ENCODE measurements at places on chromosomes 13 and 19. TPM values are rescaled to one million over a fixed set of nuclear protein-coding genes. Genes with fewer than 3 reads are reported as not detected.

- no peak for DNase-seq
These were observed 12.7 kb downstream of the SGTA start for GRCh38 chr19:2770055-2771013.

DNA sequence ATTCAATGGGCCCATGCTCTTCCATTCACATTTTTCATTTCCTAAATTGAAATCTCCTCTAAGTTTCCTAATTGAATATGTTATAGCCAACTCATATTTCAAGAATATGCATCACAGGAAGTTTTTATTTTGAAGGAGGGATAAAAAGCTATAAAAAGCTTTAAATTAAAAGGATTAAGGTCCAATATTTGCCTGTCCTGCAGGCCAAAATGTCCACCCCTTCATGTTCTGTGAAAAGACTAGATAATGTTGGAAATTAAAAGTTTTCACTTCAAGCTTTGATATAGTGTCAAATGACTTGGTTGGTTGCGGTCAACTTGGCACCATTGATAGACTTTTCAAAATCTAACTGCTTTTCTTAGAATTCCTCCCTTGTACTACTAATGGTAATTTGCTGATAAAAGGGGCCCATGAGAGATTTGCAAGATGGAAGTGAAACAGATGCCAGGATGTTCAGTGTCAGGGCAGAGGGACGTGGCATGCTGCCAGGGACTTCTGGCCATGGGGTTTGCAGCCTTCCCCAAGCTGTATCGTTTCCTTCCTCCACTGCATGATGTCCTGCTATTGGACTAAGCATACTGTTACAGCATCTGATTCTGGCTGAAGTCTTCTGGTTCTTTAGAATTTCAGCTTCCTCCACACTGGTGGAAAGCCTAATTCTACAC lies 547.3 kb upstream of the MIR17HG start:
- no peak for DNase-seq

- DNase-seq = no peak
These were observed 734 bp downstream of the TYROBP start for GRCh38 chr19:35907377-35907745.

- DNase-seq = no peak
These were observed 5.4 kb downstream of the ATP4B start for GRCh38 chr13:113652404-113653263.

DNA sequence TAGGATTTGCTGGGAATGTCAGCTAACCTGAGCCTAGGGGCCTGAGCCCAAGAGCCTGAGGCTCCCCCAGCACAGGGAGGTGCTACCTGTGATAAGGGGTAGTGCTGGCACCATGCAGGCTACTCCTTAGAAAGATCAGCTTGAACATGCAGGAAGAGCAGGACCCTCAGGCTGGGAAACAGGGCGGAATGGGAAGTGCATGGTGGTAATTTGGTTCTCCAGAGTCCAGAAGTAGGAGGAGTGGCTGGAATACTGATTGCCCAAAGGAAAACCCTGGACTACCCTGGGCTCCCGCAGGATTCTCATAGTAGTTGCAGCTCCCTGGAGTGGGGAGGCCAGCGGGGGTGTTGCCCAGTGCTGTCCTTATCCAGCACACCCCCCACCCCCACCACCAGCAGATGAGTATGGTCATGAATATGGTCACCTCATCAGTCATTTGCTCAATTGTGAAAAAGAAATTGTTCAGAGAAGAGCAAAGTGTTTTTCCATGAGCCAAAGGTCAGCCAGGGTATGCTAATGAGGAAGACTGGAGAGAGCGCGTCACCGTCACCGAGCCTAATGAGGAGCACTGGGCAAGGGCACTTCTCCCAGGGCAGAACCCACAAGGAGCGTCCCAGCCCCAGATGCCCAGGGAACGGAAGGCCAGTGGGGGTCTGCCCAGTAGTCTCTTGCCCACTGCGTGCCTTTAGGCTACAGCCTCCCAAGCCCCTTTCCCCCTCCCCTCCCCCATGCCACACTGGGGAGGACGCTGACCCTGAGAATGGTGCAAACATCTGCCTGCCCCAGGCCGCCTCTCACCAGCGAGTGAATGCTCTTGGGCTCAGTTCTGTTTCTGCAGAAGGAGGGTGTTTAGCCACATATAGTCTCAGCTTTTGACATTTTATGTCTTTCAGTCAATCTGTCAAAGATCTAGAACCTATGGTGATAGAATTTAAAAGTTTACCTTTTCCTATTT lies 5.3 kb downstream of the SLC25A15 start:
- no peak for DNase-seq

Gene VSTM1
- total RNA-seq = 0.73 TPM

DNA sequence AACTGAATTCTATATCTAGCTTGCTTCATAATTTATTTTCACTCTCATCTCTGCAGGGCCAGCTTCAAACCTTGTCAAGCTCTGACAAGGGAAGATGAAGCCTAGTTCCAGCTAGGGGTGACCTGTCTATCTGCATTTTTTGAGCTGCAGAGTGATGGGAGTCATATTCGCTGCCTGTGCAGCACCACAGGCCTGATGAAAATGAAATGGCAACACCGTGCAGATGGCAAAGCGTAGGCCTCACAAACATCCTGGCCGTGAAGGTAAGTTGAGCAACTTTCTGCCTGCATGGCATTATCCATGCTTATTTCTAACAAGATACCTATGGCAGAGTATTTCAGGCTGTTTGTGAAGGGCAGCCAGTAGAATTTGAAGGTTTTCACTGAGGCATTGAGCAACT lies 86.4 kb upstream of the C1QTNF9B start:
- no peak for DNase-seq

Gene SOX21
- total RNA-seq = not detected

Gene RNF113B
- total RNA-seq = not detected

- DNase-seq = no peak
These were observed 1.2 kb upstream of the TRIM13 start for GRCh38 chr13:49995625-49996101.

DNA sequence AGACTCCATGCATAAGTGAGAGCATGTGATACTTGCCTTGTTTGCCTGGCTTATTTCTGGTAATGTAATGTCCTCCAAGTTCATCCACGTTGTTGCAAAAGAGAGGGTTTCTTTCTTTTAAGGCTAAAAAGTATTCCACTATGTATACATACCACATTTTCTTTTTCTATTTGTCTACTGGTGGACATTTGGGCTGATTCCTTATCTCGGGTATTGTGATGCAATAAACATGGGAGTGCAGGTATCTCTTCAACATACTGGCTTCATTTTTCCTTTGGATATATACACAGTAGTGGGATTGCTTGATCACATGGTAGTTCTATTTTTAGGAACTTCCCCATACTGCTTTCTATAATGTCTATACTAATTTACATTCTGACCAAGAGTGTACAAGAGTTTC lies 49.6 kb upstream of the EBPL start:
- DNase-seq = no peak

DNA sequence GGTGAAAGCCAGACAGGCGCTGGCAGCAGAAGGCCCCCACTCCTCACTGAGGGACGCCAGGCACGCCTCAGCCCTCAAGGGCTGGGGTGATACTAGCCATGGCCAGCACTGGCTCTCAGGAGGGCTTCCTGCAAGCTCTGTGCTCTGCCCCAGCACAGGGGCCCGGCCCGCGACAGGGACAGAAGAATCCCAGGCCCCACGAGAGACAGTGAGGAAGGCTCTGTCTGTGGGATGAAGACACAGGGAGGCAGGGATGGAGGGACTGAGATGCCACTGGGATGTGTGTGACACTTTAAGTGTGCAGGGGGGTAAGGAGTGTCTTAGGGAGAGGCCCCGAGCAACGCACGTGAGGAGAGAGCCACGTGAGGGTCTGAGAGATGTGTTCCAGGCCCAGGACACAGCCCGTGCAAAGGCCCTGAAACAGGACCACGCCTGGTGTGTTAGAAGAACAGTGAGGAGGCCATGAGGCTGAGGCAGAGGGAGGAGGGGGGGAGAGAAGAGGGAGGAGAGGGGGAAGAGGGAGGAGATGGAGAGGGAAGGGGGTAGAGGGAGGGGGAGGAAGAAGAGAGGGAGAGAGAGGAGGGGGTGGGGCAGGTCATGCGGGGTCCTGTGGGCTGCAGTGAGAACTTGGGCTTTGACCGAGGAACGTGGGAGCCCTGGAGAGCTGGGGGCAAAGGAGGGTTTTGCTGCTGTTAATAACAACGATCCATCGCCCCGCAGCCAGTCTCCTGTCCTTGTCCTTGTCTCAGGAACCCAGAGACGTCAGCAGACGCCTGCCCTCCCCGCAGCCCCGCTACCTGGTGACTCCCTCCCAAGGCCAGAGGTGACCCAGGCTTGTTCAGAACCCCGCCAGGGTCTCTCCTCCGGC lies 7.2 kb downstream of the RPL36 start:
- no peak for DNase-seq

- DNase-seq = no peak
These were observed 16.1 kb downstream of the GNA11 start for GRCh38 chr19:3110126-3110825.

DNA sequence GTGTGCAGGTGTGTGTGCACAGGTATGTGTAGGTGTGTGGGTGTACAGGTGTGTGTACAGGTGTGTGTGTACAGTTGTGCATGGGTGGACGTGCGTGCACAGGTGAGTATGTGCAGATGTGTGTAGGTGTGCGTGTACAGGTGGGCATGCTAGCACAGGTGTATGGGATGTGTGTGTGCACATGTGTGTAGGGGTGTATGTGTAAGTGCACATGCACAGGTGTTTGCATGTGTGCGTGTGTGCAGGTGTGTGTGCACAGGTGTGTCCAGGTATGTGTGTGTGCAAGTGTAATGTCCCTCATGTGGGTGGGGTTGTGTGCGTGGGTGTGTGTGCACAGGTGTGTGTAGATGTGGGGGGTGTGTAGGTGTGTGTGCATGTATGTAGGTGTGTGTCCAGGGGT lies 27.5 kb upstream of the TFDP1 start:
- no peak for DNase-seq

Gene VSIG10L
- total RNA-seq = not detected

GRCh38 chr19:9793071-9793591 lies 24.6 kb upstream of the ZNF846 start:
- no peak for DNase-seq

DNA sequence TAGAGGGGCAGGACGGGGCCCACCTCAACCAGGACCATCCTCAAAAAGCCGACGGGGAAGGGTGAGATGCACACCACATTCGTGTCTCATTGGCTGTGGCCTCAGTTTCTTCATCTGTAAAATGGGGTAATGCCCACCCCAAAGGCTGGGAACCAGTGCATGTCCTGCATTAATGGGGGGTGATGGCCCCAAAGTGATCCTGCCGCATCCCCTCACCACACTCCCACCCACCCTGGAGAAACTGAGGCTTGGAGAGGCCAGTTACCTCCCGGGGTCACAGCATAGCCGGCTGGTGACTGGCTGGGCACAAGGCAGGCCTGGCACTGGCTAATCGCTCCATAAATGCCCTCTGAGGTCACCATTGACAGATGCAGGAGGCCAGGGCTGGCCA lies 640 bp upstream of the MIDN start:
- no peak for DNase-seq
